ENCODE measurements at places on chromosomes 16 and 17.

GRCh38 chr17:73262676-73263642, 1.3 kb upstream of the CPSF4L start:
- DNase-seq, result no peak

DNA sequence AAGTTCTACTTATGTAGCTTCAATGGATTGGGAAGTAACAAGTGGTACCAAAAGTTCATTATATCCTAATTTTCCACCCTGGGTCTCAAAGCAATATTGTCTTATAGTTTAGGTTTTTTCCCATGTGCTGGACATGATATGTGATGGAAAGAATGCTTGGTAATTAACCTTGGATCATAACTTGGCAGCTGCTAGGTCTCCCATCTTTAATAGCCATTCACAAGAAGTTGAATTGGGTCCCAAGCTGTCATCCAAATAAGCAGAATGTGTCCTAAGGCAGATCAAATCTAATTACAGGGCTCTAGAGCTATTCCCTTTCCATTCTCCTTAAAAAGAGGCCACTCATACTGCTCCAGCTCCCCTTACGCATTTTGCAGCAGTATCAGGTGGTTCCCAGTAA, 44.7 kb upstream of the KCNJ16 start:
- no peak for DNase-seq

DNA sequence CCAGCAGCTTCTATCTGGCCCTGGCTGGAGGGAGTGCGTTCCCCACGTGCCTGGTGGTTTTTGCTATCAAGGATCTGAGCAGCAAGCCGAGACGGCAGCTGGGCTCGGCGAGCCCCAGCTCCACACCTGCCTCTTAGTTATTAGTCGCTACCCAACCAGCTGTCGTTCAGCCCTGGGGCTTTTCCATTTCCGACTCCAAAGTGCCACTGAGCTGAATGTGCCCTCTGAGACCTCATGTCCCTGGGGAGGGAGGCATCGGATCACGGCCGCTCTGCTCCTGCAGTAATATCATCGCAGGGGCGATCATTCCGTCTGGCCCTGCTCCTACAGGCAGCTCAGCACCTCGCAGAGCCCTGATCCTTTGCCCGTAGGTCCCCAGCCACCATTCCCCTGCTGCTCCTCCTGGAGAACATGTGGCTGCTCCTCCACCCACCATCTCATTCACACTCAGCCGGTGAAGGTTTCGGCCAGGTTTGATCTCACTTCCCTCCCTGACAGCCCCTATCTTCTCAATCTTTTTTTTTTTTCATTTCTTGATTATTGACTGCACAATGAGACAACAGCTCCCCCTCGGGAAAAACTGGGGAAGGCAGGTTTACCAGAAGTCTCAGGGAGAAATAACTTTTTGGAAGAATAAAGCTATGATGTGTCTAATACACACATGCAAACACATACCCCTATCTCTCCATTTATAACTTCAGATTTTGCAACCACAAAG, 86.7 kb downstream of the ZFHX3 start:
- DNase-seq, result no peak

DNA sequence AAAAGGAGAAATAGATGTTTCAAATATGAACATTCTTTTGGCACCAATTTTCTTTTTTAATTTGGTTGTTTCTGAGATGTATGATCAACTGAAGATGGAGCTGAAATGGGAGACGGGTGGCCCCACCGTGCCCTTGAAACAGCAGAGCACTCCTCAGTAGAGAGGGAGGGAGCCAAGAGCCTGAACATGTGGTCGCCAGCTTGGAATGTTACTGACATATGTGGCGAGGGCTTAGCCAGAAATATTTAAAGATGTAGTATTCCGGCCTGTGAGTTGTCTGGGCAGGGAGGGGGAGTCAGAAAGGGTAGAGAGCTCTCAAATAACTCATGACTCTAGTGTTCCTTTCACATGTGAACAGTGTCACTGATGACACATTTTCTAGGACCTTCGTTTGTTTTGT, 13.3 kb upstream of the MRC2 start:
- no peak for DNase-seq

GRCh38 chr16:4019371-4019791, 96.9 kb downstream of the ADCY9 start:
- no peak for DNase-seq

- no peak for DNase-seq
These were observed 80.6 kb downstream of the AMFR start for GRCh38 chr16:56344518-56345405.

DNA sequence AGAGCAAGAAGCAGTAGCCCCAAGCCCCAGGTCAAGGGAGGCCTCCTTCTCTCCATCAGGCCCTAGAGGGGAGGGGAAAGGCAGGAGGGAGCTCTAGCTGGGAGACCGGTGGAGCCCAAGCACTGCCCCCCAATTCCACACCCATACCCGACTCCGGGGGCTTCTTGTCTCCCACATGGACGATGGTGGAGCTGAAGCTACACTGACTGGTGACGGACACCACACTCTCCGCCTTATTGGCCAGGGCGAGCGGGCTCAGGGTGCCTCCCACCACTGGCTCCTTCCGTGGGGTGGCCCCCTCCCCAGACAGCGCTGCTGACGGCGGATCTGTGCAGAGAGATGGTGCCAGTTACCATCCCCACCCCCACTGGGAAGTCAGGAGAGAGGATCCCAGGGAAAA, 6.4 kb downstream of the PER1 start:
- DNase-seq, result no peak

- no peak for DNase-seq
These were observed 213.6 kb upstream of the CDH5 start for GRCh38 chr16:66152823-66153393.

- DNase-seq, result no peak
These were observed 2.5 kb downstream of the ITGAE start for GRCh38 chr17:3798273-3799180.

GRCh38 chr16:46569231-46569735, 51.9 kb downstream of the SHCBP1 start:
- no peak for DNase-seq
